Left renal pelvis (tissue), 4 donors: ENCODE measurements at places on chromosomes 16 and 17. TPM values are rescaled to one million over a fixed set of nuclear protein-coding genes. Genes with fewer than 3 reads are reported as not detected.
A peak's percentile ranks its signal among the peaks of the same experiment; 100 is the strongest.

The CNGB1 gene
- polyA plus RNA-seq: not detected

DNA sequence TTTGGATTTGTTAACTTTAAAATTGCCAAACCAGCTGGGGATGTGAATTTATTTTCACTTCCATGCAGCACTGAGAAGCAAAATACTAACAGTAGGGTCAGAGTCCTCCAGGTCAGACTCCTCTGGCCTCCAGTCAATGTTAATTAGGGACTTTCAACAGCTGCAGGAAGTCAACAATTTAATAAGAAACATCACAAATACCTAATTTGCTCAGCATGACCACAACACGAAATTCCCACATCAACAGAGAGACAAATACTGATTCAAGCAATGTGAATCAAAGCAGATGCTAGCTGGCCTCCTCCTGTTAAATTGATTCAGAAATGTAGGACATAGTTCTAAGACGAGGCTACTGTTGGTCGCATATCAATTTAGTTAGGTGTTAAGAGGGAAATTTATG, 111.7 kb downstream of the ABCA8 start:
- DNase-seq: no peak

The FBXW10B gene
- 1.1 TPM for polyA plus RNA-seq

DNA sequence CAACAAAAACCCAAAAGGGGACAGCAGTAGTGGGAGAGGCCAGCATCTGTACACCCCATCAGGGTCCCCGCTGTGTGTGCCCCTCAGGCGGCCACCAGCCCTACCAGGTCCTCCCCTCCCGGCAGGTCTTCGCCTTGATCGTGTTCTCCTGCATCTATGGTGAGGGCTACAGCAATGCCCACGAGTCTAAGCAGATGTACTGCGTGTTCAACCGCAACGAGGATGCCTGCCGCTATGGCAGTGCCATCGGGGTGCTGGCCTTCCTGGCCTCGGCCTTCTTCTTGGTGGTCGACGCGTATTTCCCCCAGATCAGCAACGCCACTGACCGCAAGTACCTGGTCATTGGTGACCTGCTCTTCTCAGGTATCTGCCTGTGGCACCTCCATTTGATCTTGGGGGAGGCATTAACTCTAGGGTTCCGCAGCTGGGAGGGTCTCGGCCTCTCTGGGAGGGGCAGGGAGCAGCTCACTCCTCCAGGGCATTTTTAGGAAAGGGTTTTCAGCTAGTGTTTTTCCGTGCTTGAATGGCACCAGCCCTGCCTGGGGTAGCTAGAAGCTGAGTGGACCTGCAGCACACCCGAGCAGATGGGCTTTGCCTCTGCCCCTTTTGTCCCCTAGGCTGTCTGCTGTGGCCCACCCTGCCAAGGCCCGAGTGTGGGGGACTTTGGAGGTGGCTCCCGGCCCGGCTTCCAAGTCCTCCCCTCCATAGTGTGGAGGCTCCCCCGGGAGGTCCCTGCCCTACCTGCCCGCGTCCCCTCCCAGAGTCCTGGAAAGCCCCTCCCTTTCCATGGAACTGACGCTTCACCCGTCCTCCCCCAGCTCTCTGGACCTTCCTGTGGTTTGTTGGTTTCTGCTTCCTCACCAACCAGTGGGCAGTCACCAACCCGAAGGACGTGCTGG, 2.6 kb downstream of the SYNGR2 start:
- DNase-seq: no peak

The CCL17 gene
- polyA plus RNA-seq: not detected

DNA sequence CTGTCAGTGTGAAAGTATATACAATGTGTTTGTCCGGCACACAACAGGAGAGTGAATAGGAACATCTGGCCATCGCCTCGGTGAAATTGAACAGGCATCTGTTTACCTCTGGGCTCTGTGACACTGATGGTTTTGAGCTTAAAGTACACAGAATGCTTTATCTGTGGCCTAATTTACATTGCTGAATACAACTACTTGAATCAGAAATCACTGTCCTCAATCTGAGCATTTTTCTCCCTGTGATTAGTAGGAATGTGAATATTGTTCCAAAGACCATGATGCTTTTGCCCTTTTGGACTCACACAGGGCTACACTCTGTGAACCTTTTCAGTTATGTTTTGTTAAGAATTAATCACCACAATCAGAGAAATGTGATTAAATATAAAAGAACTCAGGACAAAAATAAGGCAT, 323.0 kb upstream of the TBX2 start:
- no peak for DNase-seq

The OTOP3 gene
- not detected for polyA plus RNA-seq

- DNase-seq: no peak
Measured at GRCh38 chr16:7547736-7548135, 215.1 kb downstream of the RBFOX1 start.

GRCh38 chr17:47871048-47871447, 20.1 kb upstream of the SP6 start:
- DNase-seq: no peak

DNA sequence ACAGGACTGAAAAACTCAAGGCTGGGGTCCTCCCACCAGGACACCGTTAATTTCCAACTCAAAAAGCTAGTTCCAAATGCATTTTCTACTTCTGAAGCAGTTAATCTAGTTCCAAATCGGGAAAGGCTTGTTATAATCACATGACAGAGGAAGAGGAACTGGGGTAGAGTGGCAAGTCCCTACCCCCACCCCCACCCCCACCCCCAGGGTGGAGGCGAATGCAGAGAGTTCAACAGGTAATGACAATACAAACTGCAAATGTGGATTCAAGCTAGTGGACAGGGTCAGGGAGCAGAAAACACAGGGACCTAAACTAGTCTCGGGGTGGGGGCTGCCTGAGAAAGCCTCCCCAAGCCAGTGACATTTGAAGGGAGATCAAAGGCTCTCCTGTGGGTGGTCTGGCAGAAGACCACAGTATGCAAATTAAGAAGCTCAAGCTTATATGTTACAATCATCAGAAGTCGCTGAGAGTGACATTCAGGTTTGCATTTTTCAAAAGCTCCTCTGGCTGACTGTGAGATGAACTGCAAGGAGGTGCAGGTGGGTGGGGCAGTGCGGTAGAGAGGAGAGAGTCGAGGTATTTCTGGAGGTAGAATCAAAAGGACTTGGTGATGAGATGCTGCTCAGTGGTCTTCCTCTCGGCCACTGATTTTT, 56.4 kb upstream of the SLC25A19 start:
- no peak for DNase-seq

- peak; percentile 4 for DNase-seq
Measured at GRCh38 chr16:20023190-20023589, 50.5 kb downstream of the GPR139 start.

GRCh38 chr17:10429421-10430045, 7.8 kb upstream of the MYH8 start:
- no peak for DNase-seq

The IRF8 gene
- 5.0 TPM for polyA plus RNA-seq

DNA sequence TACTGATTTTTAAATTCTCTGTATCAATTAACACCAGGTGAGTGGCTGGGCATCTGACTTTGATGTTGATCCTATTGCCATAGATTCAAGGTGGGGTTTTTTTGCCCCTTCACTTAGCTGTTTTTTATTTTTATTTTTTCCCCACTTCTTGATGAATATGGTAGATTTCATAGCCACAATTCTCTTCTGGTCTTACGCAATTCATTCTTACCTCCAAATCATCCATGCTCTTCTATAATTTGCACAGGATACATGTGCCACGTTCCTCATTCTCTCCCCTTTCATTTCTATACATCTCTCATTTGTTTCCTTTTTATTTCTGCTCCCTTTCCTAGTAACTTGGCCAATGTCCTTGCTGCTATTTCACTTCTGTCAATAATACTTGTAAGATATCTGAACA, 14.9 kb upstream of the HS3ST4 start:
- DNase-seq: no peak

DNA sequence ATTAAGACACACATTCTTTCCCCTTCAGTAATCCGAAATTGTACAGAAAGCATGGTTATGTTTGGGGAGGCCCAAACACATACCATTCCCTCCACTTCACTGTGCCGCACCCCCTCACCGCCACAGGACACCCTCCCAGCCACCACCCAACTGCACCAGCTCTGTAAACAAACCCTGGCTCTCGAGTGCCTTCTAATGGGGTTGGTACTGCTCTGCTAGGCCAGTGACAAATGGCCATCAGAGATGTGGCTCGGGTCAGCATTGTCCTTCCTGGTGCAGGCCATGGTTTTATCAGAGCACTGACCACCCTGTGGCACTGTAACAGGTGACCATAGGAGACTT, 24.0 kb upstream of the SREBF1 start:
- no peak for DNase-seq

GRCh38 chr17:64176556-64176955, 46.6 kb upstream of the ERN1 start:
- DNase-seq: no peak

DNA sequence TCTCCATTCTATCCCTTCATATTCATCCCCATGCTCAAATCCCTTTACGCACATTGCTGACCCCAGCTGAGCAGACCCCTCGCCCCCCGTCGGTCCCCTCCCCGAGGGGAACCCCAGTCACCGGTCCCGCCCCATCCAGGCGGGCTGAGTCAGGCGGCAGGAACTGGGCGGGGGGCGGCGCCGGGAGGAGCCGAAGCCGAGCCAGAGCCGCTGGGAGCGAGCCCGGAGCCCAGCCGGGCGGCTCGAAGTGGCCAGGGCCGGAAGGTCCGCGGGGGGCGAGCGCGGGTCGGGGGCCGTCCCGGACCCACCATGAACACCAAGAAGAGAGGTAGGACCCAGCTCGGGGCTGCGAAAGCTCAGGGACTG, 8.6 kb downstream of the RIPOR1 start:
- DNase-seq: no peak

The KCNH6 gene
- polyA plus RNA-seq: 1.1 TPM

GRCh38 chr17:36627101-36627500, 25.7 kb downstream of the MRM1 start:
- no peak for DNase-seq

GRCh38 chr16:76265434-76266045, 11.7 kb upstream of the CNTNAP4 start:
- DNase-seq: no peak

GRCh38 chr16:27181019-27181790, 22.1 kb upstream of the KDM8 start:
- DNase-seq: no peak
